ENCODE measurements at places on chromosomes 3 and 15. TPM values are rescaled to one million over a fixed set of nuclear protein-coding genes. Genes with fewer than 3 reads are reported as not detected.

The INTS14 gene
- polyA plus RNA-seq: 24.3 TPM

The UQCC5 gene
- polyA plus RNA-seq: 23.7 TPM

The CRYGS gene
- not detected for polyA plus RNA-seq

The ETV5 gene
- 0.36 TPM for polyA plus RNA-seq

The GOLGA8T gene
- not detected for polyA plus RNA-seq

The TLR9 gene
- polyA plus RNA-seq: 10.4 TPM

The LEO1 gene
- polyA plus RNA-seq: 13.4 TPM

The PODXL2 gene
- polyA plus RNA-seq: 9.1 TPM

The PLA2G4B gene
- polyA plus RNA-seq: 1.3 TPM

The PATL2 gene
- 17.7 TPM for polyA plus RNA-seq

The ZNF80 gene
- not detected for polyA plus RNA-seq

The ACKR4 gene
- not detected for polyA plus RNA-seq

The SLC28A1 gene
- polyA plus RNA-seq: not detected

The STAB1 gene
- not detected for polyA plus RNA-seq

The SLC9A9 gene
- polyA plus RNA-seq: 9.1 TPM

The WDR93 gene
- not detected for polyA plus RNA-seq

The SEMA6D gene
- not detected for polyA plus RNA-seq

The WDR72 gene
- 0.04 TPM for polyA plus RNA-seq

The SV2B gene
- 0.01 TPM for polyA plus RNA-seq

The PXYLP1 gene
- polyA plus RNA-seq: 1.4 TPM

The CMSS1 gene
- 22.7 TPM for polyA plus RNA-seq

The OXTR gene
- polyA plus RNA-seq: 0.14 TPM

The PTH1R gene
- polyA plus RNA-seq: not detected

The CHDH gene
- 0.45 TPM for polyA plus RNA-seq

The ECE2 gene
- polyA plus RNA-seq: not detected

The AADACL2 gene
- polyA plus RNA-seq: not detected

The ZNF501 gene
- polyA plus RNA-seq: 2.0 TPM

The ALDH1A2 gene
- not detected for polyA plus RNA-seq

The SNTN gene
- not detected for polyA plus RNA-seq

The TTLL13 gene
- polyA plus RNA-seq: 0.08 TPM

The LYZL4 gene
- polyA plus RNA-seq: not detected

The PYGO1 gene
- polyA plus RNA-seq: not detected

The SLC24A5 gene
- not detected for polyA plus RNA-seq

The RHOV gene
- polyA plus RNA-seq: not detected

The KCNH8 gene
- 1.9 TPM for polyA plus RNA-seq

The IL12A gene
- polyA plus RNA-seq: 3.5 TPM

The MYD88 gene
- 83.0 TPM for polyA plus RNA-seq

The ROPN1 gene
- polyA plus RNA-seq: not detected

The ARL8B gene
- polyA plus RNA-seq: 43.4 TPM

The UTS2B gene
- polyA plus RNA-seq: 4.2 TPM

The VIPR1 gene
- polyA plus RNA-seq: 3.1 TPM

The P3H2 gene
- polyA plus RNA-seq: not detected
